Stomach (tissue), 19 donors: ENCODE measurements at places on chromosomes 1 and 21. TPM values are rescaled to one million over a fixed set of nuclear protein-coding genes. Genes with fewer than 3 reads are reported as not detected.
A peak's percentile ranks its signal among the peaks of the same experiment; 100 is the strongest.

DNA sequence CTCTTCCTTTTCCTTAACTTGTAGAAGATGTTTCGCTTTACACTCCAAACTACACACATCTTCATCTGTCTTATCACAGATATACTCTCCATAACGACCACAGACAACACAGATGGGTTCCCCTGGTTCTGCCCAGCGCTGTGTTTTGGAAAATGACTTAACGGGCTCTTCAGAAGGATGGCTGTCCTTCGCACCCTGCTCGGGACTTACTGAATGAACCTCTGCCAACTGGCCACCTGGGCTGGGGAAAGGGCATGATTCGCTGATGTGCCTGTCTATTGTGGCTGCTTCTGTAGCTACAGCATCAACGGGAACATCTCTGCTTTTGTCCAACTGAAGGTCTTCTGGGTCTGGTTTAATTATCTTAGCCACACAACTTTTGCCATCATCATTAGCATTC lies 3.4 kb downstream of the DDX59 start:
- DNase-seq, result peak; percentile 8

SMCP gene
- not detected for polyA plus RNA-seq

TFF3 gene
- 7.1 TPM for polyA plus RNA-seq

OR2T27 gene
- polyA plus RNA-seq, result not detected

- no peak for DNase-seq
Observed at GRCh38 chr1:179767996-179768395, 24.9 kb downstream of the FAM163A start.

DNA sequence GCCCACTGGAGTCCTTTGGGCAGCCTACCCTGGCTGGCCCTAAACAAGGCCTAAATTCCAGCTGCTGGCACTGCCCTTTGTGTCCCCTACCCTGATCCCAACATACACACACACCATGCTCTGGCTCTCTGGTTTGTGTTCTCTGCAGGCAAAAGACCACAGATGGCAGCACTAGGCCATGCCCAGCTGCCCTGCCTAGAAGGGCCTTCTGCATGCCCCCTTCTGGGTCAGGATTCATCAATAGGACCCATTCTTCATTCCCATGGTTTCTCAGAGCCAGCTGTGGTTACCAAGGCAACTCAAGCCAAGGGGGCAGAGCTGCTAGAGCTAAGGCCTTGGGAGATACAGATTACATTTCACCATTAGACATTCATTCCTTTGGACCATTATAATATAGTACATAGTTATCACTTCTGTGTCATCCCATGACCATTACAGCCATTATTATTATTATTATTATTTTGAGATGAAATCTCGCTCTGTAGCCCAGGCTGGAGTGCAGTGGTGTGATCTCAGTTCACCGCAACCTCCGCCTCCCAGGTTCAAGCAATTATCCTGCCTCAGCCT lies 17.5 kb downstream of the ASAP3 start:
- peak; percentile 33 for DNase-seq

DNA sequence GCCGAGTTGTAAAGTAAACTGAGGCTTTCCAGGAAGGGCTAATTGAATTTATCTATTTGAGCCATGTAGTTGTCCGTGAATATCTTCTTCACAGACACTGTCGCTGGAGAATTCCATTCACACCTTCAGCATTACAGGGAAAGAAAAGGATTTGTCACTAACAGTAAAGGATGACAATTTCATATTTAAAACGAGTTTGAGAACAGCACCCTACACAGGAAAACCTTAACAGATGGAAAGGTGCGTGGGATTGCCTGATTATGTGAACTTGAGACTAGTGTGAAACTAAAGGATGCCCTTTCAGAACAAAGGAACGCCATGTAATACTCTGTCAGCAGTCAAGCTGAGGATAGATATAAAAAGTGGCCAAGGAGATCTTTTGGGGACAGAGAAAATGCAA lies 492.5 kb upstream of the ADGRL2 start:
- DNase-seq, result no peak

CAPN9 gene
- 14.7 TPM for polyA plus RNA-seq

CDC20 gene
- polyA plus RNA-seq, result 11.3 TPM

GRCh38 chr21:33110340-33110715 lies 40.4 kb downstream of the OLIG1 start:
- DNase-seq, result no peak
